Thyroid gland (tissue), 4 donors: ENCODE measurements at places on chromosomes 7 and 10. TPM values are rescaled to one million over a fixed set of nuclear protein-coding genes. Genes with fewer than 3 reads are reported as not detected.

PRKRIP1 gene
- 31.8 TPM for total RNA-seq

TAS2R4 gene
- 6.3 TPM for total RNA-seq

TDRD1 gene
- total RNA-seq, result 0.22 TPM

FGFBP3 gene
- total RNA-seq, result 0.96 TPM

ASAH2B gene
- 3.5 TPM for total RNA-seq

ZNF107 gene
- total RNA-seq, result 13.0 TPM

SUN3 gene
- total RNA-seq, result not detected

PRDX3 gene
- 268 TPM for total RNA-seq

SLC18A2 gene
- total RNA-seq, result not detected

GRCh38 chr7:111841596-111842205, 279.4 kb upstream of the IMMP2L start:
- no peak overlapping the region for H3K27ac ChIP-seq
- H3K4me3 ChIP-seq, result no peak overlapping the region
- no peaks in the 10 kb centered on the region for H3K4me1 ChIP-seq
- DNase-seq, result no peak
- H3K27me3 ChIP-seq, result no peaks in the 10 kb centered on the region
- H3K36me3 ChIP-seq, result no peaks in the 10 kb centered on the region

DNA sequence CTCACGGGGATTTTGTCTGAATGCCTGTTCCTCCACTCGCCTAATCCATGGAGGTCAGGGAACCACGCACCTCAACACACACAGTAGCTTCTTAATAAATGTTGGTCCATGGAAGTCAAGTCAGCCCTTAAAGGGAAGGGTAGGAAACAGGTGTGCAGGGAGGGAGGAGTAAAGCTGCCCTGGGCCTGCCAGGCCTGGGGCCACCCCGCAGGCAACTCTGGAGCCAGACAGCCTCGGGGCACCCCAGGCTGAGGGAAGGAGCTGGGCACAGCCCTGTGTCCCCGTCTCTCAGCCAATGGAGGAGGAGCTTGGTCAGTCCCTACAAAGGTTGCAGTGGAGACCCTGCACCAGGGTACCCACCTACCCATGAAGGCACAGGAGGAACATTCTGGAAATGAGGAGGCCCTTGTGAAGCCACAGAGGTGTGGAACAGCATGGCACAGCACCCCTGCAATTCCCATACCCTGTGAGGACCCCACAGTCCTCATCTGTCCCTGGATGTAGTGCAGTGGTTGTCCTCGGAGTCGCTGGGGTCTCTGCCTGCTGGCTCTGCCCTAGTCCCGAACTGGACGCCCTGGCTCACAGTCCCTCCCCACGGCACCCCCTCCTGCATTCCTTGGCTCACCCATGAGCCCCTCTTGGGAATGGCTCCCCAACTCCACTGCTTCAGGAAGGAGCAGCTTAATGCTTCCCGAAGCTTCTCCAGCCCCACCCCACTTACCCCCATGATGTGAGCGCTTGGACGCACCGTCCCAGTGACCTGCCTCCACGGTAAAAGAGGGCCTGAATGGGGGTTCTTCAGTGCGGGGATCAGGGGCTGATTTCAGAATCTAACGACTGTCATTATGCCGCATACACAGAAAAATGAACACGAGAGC, 79.2 kb upstream of the INSIG1 start:
- H3K27me3 ChIP-seq, result no peaks in the 10 kb centered on the region
- H3K27ac ChIP-seq, result no peak overlapping the region
- DNase-seq, result no peak
- no peak overlapping the region for H3K4me3 ChIP-seq
- no peaks in the 10 kb centered on the region for H3K36me3 ChIP-seq
- H3K4me1 ChIP-seq, result peaks cover 6% of the 10 kb centered on the region

DNA sequence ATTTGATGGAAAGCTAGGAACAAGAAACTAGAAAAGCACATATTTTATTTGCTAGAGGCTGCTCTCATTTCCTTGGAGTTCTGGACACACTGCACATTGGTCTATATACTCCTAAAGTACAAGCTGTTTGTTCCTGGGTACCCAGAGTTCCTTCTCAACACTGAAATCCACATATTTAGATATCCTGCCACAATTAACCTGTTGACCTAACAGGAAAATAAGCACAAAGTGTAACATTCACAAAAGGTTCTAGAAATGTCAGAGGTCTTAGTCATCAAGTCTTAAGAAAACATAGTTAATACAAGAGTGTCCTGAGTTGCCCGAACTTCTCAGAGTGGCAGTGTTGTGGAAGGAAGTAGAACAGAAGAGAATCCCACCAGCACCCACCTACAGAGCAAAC, 115.6 kb downstream of the ELMO1 start:
- H3K4me1 ChIP-seq, result peaks cover 21% of the 10 kb centered on the region
- peak; percentile 40 for DNase-seq
- H3K27ac ChIP-seq, result peak overlapping the region; percentile 71
- H3K36me3 ChIP-seq, result no peaks in the 10 kb centered on the region
- H3K27me3 ChIP-seq, result no peaks in the 10 kb centered on the region

- no peaks in the 10 kb centered on the region for H3K27me3 ChIP-seq
- no peak overlapping the region for H3K4me3 ChIP-seq
- H3K27ac ChIP-seq, result no peak overlapping the region
- peaks cover 23% of the 10 kb centered on the region for H3K4me1 ChIP-seq
- no peak for DNase-seq
Measured at GRCh38 chr7:44048031-44048795, 3.7 kb downstream of the DBNL start.

DNA sequence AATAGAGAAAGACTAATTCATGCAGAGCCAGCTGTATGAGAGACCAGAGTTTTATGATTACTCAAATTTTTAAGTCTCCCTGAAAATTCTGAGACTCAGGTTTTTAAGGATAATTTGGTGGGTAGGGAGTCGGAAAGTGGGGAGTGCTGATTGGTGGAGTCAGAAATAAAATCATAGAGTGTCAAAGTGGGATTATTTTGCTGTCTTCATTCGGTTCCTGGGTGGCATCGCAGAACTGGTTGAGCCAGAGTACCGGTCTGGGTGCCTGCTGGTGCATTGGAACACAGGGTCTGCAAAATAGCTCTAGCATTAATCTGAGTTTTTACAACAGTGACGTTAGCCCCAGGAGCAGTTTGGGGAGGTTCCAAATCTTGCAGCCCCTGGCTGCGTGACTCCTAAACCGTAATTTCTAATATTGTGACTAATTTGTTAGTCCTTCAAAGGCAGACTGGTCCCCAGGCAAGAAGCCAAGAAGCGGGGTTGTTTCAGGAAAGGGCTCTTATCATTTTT, 32.4 kb downstream of the GPRIN2 start:
- peaks cover 39% of the 10 kb centered on the region for H3K4me1 ChIP-seq
- no peaks in the 10 kb centered on the region for H3K36me3 ChIP-seq
- H3K27me3 ChIP-seq, result no peaks in the 10 kb centered on the region
- peak overlapping the region; percentile 83 for H3K27ac ChIP-seq

- no peak overlapping the region for H3K27ac ChIP-seq
- peak; percentile 25 for DNase-seq
- no peaks in the 10 kb centered on the region for H3K4me1 ChIP-seq
- H3K27me3 ChIP-seq, result no peaks in the 10 kb centered on the region
- no peaks in the 10 kb centered on the region for H3K36me3 ChIP-seq
Measured at GRCh38 chr10:71805776-71806703, 32.7 kb upstream of the VSIR start.

DNA sequence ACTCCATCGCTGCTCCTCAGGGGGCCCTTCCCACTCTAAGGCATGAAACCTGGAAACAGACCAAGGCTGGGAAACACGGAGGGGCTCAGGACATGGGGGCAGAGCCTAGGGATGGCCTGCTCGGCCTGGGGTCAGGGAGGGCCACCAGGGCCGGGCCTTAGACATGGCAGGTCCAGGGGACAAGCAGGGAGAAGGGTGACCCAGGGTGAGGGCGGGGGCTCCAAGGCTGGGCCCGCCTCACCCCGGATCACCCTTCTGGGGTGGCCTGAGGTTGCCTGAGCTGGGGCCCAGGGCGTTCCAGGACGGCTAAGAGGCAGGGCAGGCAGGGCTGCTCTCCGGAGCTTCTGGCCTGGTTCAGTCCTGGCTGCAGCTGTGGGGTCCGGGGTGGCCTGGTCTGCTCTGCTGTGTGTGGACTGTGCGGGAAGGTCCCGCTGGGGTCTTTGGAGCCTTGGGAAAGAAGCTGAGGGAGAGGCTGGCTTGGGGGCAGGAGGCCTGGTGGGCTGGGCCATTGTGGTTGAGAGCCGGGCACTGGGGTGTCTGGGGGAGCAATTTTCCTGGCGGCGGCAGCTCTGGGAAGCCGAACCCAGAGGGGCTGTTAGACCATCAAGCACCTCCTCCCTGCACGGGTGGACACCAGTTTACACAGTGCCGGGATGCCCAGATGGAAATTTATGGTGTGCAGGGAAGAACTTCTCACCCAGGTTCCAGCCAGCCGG, 52.2 kb downstream of the UNCX start:
- no peak for DNase-seq
- H3K4me3 ChIP-seq, result no peak overlapping the region
- H3K4me1 ChIP-seq, result peaks cover 2% of the 10 kb centered on the region
- H3K27ac ChIP-seq, result no peak overlapping the region
- H3K27me3 ChIP-seq, result no peaks in the 10 kb centered on the region

DNA sequence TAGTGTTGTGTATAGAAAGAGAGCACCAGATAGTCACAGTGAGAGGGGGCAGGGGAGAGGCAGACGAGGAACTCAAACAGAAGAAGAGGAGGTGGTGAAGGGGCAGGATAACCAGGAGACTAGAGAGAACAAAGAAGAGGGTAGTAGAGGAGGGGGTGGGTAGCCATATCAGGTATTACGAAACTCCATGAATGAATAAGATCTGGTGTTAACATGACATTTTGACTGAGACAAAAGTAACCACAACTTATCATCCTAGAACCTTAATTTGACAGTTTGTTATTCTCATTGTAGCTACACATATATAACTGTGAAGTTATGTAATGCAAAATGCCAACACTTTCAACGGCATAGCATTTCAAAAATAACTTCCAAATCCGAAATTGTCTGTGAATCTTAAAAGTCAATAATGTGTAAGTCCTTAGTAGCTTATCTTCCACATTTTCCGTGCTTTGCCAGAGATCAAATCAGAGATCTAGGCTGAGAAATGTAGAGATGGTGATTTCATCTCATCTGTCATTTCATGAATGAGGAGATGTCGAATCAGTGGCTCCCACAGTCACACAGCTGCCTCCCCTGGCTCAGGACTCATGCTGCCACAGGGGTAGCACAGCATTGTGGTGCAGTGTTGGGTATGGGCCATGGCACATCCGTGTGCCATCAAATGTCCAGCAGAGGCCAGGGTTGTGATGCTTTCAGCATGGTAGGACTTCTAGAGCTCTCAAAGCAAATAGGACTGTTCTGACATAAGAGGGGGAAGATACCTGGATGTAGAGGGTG, 202.1 kb downstream of the HECW1 start:
- H3K27ac ChIP-seq, result no peak overlapping the region
- no peak overlapping the region for H3K4me3 ChIP-seq
- H3K36me3 ChIP-seq, result no peaks in the 10 kb centered on the region
- no peaks in the 10 kb centered on the region for H3K4me1 ChIP-seq

DNA sequence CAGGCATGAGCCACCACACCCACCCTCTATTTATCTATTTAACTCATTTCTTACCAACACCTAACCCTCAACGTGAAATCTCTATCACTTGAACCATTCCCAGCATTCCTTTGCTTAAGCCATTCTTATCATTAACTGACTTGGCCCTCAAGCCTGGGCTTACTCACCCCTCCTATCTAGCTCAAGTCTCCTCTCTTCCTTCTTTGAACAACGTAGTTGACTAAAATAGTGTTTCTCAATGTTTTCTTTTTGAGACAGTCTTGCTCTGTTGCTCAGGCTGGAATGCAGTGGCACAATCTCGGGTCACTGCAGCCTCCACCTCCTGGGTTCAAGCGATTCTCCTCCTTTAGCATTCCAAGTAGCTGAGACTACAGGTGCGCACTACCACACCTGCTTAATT, 7.0 kb downstream of the ANXA7 start:
- no peaks in the 10 kb centered on the region for H3K36me3 ChIP-seq
- no peak overlapping the region for H3K27ac ChIP-seq
- DNase-seq, result no peak
- peaks cover under 1% of the 10 kb centered on the region for H3K4me1 ChIP-seq
- no peaks in the 10 kb centered on the region for H3K27me3 ChIP-seq
- no peak overlapping the region for H3K4me3 ChIP-seq

- no peaks in the 10 kb centered on the region for H3K4me1 ChIP-seq
- no peaks in the 10 kb centered on the region for H3K27me3 ChIP-seq
- H3K36me3 ChIP-seq, result no peaks in the 10 kb centered on the region
- H3K4me3 ChIP-seq, result no peak overlapping the region
- DNase-seq, result no peak
Measured at GRCh38 chr7:154693661-154694060, 309.3 kb downstream of the PAXIP1 start.

GRCh38 chr7:66142334-66142733, 27.7 kb downstream of the CRCP start:
- H3K4me1 ChIP-seq, result no peaks in the 10 kb centered on the region
- H3K27me3 ChIP-seq, result no peaks in the 10 kb centered on the region
- no peak overlapping the region for H3K27ac ChIP-seq

DNA sequence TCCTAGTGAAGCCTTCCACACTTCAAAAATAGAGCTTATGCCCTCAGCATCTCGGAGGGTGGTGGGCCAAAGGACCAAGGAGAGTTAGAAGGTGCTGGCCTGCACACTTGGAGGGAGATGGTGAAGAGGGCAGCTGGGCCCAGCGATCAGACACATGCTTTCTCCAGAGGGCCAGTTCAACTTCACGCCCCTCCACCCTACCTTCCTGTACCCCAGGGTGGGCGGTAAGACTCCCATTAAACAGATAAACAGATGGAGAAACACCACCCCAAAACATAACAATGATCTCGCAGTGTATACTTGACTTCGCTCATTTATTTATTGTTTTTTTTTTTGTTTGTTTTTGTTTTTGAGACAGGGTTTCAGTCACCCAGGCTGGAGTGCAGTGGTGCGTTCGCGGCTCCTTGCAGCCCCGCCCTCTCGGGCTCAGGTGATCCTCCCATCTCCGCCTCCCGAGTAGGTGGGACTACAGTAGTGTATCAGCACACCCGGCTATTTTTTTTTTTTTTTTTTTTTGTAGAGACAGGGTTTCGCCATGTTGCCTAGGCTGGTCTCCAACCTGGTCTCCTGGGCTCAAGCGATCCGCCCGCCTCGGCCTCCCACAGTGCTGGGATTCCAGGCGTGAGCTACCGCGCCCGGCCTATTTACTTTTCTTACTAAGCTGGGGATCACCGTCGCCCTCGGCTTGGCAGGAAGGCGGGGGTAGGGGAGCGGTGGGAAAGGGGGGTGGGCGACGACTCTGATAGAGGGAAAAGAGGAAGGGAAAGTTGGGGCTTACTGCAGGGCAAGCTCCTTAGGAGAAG, 1.8 kb downstream of the C10orf95 start:
- H3K4me1 ChIP-seq, result peaks cover 28% of the 10 kb centered on the region
- H3K27me3 ChIP-seq, result no peaks in the 10 kb centered on the region
- H3K27ac ChIP-seq, result peak overlapping the region; percentile 84
- no peaks in the 10 kb centered on the region for H3K36me3 ChIP-seq
- peak; percentile 94 for DNase-seq
- peak overlapping the region; percentile 93 for H3K4me3 ChIP-seq

- H3K36me3 ChIP-seq, result no peaks in the 10 kb centered on the region
- H3K27me3 ChIP-seq, result no peaks in the 10 kb centered on the region
- peak; percentile 5 for DNase-seq
- H3K4me3 ChIP-seq, result no peak overlapping the region
- no peak overlapping the region for H3K27ac ChIP-seq
Measured at GRCh38 chr7:26515314-26515842, 223.7 kb downstream of the SNX10 start.

- H3K4me3 ChIP-seq, result no peak overlapping the region
- no peaks in the 10 kb centered on the region for H3K27me3 ChIP-seq
- DNase-seq, result no peak
- no peaks in the 10 kb centered on the region for H3K4me1 ChIP-seq
- no peaks in the 10 kb centered on the region for H3K36me3 ChIP-seq
- no peak overlapping the region for H3K27ac ChIP-seq
Measured at GRCh38 chr7:115113776-115114175, 191.9 kb downstream of the MDFIC start.

GRCh38 chr10:47367646-47368045, 16.4 kb downstream of the ZNF488 start:
- no peaks in the 10 kb centered on the region for H3K4me1 ChIP-seq
- no peak overlapping the region for H3K27ac ChIP-seq
- no peak for DNase-seq
